Jurkat, Clone E6-1 (cell line): ENCODE measurements at places on chromosomes 4 and X.

DNA sequence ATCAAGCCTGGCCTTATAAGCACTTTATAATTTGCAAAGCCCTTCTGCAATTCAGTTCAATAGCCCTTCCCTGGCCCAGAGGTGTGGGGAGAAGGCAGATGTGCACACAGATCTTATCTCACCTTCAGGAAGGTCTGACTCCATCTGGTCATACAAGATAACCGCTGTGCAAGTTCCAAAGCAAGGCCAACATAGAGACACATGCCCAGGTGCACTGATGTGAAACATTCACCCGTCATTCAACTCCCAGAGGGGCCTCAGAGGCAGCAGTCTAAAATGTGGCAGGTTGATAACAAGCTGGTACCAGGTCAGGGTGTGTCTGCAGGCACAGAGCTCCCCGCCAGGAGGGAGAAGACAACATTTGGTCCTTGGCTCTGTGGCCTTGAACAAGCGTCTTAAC lies 10.9 kb upstream of the WFS1 start:
- peak; percentile 47 for DNase-seq

GRCh38 chr4:138899999-138900398 lies 115.6 kb upstream of the NOCT start:
- no peak for DNase-seq

DNA sequence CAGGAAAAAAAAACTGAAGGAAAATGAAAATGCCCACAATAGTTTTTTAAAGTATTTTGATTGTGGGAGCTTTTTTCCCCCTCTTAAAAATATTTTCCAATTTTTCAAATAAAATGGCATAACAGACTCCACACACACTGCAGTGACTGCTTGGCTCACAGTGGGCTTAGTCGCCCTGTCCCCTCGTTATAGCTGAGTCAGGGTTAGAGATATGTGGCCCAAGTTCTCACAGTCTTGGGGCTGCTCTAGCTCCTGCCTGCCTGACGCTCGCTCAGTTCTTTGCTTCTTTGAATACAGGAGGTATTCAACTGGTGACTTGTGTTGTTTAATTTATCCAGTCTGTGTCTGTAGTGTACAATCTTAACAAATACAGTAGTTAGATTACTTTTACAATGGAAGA lies 47.7 kb downstream of the BEND2 start:
- no peak for DNase-seq

- DNase-seq: no peak
Observed at GRCh38 chrX:31603411-31604120, 531.7 kb upstream of the FTHL17 start.

- DNase-seq: peak; percentile 38
Observed at GRCh38 chrX:155968791-155969190, 28.7 kb upstream of the IL9R start.

GRCh38 chr4:1309261-1310010 lies 19.7 kb downstream of the MAEA start:
- DNase-seq: no peak

DNA sequence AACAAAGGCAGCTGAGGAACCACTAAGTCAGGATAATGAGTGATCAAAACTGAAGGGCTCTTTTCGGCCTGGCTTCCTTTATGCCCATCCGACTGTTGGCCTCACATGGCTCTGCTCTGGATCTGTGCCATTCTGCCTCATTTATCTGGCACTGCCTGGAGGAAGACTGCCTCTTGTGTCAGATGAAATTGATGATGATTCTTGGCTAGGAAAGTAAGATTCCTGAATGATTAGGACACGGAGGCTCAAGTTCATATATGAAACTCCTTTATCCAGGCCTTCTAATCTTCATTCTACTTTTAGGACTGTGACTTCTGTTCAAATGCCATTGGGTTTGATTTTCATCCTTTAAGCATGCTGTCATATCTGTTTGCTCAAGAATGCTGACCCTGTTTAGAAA lies 475.4 kb upstream of the RPS6KA3 start:
- no peak for DNase-seq

DNA sequence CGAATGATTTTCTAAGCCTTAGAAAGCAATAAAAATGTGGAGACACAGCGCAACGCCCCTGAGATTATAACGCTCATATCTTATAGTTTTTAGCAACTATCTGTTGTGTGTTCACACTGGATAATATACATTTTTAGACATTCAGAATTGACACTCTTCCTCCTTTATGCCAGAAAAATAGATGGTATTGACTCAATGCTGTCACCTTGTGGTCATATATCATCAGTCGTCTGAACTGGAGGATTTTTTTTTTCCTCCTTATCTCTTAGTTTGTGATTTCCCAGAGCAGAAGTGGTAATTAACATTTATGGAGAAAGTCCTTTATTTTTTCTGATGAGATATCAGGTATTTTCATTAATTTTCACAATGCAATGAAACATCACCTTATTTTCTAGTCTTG lies 759.6 kb downstream of the RAB28 start:
- peak; percentile 3 for DNase-seq

GRCh38 chr4:675980-676870 lies 1.9 kb downstream of the MYL5 start:
- DNase-seq: no peak

DNA sequence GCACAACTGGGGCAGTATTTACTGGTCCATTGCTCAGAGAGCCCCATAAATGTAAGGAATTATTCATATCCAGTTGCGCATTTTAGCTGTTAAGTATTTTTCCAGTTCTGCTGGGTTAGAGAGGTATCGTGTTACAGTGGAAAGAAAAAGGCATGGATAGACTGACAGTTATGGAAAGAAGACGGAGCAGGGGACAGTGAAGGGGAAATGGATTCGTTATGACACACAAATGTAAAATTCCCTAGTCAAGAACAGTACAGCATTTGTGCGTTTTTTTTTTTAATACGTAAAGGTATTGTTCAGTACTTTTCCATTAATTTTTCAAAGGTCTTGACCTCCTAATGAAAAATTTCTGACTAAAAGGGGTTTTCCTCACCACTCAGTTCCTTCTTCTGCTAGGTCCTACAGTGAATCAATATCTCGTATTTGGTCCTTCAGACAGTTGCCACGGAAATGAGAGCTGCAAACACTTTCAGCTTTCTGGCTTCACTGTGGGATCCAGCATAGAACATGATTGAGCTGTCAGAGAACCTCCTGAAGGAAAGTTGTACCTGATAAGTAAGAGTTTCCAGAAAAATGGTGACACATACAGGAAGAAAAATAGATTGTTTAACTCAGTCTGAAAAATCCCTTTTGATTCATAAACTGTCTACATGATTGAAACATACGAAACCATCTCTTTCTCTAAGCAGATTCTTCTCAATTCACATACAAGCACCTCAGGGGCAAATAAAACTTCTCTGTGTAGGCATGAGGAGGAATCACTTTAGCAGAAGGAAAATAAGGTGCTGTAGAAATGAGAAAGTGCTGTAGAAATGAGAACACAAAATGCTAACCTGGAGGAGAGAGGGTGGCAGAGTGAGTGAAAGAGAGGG lies 21.8 kb upstream of the BBS12 start:
- no peak for DNase-seq

DNA sequence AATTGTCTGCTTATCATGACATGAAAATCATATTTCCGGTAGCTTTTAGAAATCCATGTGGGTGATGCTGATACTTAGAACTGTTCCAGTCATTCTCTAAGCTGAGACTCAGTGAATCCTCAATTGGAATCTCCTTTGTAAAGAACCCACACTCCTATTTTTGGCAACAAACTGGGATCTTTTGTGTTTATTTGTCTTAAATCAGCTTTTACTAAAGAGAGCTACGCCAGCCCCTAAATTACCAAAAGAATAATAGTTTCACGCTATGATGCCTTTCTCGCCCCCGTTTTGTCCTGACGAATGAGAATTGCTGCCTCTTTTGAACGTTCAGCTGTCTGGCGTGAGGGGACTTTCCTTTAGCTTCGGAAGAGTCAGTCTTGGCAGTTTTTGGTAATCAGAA lies 195.9 kb downstream of the SHOX start:
- no peak for DNase-seq

- no peak for DNase-seq
Observed at GRCh38 chr4:138596896-138597295, 354.7 kb upstream of the SLC7A11 start.

DNA sequence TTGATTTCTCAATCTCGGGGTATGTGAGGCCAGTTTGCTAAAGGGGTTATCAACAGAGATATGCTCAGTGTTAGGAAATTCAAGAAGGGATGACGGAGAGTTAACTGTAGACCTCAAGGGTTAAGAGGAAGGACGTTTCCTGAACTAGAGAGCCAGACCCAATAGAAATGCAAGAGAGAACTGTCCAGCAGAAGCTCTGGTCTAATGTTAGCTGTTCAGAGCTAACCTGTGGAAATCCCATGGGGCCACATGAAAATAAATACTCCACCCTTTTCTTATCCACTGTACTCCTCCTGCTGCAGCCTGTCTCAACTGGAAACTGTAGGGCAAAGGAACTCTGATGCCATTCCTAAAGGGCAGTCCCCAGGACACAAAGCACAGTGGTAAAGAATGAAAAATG lies 274.3 kb downstream of the DMD start:
- DNase-seq: no peak

DNA sequence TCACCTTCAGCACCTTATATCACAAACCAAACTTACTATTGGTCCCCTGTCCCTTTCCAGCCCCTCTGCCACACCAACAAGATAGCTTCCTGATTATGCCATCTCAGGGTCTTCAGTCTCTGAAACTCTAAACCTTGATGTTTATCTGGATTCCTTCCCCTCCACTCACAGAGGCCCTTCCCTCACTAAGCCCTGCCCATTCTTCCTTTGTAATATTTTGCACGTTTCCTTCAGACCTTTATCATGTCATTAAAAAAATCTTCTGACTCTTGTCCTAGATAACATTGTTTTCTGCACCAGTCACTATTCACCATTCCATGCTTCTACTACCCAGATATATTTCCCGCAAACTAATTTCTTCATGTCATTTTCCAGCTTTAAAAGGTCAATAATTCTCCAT lies 17.7 kb upstream of the CEP135 start:
- no peak for DNase-seq

DNA sequence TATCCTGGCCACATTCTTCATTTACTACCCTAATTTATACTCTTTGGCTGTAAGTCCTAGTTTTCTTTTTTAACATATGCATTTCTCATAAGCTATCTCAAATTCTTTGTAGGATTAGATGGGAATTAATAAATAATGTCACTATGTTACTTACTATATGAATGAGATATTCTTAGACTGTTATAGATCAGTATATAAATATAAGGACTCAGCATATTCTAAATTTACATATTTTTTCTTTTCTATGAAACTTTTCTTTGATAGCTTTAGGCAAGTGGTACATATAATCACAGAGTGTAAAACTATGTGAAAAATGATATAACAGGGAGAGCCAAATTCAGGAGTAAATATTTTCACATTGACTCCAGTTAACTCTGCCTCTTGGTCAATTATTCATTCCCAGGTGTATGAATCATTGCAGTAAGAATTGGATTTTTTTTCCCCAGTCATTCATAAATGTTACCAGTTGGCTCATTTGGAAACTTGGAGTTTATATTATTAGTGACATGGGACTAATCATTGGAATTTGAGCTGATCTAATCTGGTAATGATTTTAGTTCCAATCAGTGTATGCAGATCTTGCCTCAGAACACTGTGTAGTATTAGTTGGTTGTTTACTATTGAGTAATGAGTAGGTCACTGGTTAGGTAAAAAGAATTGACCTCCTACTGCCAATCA lies 25.3 kb downstream of the FHIP1A start:
- no peak for DNase-seq

DNA sequence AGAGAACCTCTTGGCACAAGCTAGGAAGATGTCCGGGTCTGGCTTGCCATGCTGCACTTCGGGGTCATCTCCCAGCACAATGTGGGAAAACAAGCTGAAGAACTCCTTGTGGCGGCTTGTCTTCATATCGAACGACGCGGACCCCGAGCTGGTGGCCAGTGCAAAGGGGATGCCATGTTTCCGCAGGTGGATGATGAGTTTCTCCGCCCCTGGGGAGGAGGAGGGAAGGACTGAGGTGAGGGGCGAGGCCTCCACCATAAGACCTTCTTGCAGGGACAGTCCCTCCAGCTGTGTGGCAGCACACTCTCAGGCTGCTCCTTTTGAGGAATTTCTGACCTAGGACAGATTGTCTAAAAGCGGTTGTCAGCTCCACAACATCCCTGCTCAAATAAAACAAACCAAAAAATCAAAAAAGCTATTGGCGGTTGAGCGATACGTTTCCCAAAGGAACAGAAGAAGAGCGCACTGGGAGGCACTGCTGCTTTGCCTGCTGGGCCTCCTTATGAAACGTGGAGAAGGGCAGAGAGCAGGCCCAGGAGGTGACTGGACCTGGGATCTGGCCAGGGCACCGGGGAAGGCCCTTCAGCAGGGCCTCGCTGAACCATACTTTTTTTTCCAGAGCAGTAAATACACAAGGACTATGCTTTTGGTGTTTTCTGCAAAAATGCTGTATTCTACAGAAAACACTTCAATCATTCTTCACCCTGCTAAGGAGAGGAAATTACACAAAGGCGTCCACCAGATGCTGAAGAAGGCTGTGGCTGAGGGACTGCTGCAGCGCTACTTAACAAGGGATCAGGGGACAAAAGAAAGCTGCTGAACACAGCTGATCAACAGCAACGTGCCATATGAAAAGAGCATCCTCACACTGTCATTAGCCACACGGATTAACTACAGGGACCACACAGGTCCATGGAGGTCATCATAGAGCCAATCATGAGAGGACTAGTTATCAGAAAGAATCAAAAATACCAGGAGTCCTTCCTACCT lies 70.0 kb upstream of the STS start:
- peak; percentile 68 for DNase-seq

GRCh38 chr4:122762520-122762919 lies 30.0 kb downstream of the BBS12 start:
- no peak for DNase-seq

GRCh38 chr4:115113506-115114106 lies at the start of gene NDST4:
TSS of gene NDST4 (minus strand) at chr4:115113620. CDS start at chr4:115077036, 36,584 bp downstream.
- no peak for DNase-seq

DNA sequence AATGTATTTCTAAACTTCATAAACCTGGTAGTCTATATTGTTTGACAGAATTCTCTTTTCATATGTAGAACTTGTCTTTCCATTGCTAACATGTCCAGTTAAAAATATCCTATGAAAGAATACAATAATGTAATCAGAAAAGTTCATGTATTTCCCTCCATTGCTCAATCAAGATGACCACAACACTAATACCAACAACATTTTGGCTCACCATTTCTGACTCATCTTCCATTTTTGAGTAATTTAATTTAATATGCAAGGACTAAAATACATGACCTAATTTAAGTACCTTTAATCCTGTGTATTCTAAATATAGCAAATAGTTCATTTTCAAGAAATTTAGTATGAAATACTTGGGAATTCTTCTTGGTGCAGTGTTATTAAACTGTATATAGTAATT lies 239.5 kb upstream of the GPC4 start:
- no peak for DNase-seq
